Caco-2 (cell line): ENCODE measurements at places on chromosomes 7 and 10.

GRCh38 chr7:84112771-84113170 is 81.8 kb downstream of the SEMA3A start:
- no peak for DNase-seq

DNA sequence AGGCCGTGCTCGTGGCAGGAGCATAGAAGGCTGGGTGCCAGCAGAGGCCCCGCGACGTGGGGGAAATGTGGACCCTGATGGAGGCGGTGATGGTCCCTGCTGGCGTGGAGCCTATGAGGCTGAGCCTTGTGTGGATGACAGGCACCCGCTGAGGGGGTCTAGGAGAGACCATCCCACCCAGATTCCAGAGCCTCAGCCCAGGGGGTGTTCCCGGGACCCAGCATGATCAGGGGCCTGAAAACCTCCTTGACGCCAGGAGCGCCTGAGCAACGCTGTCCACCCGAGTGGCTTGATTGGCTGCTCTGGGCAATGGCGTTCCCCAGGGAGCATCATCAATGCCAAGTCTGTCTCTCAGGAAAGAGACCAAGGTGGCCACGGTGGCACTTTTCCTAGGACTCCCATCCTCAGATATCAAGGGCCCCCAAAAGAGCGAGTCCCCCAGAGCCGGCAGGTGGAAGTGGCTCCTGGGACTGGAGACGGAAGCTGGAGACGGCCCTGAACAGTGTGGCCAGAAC is 61.1 kb downstream of the PWWP2B start:
- no peak for DNase-seq

DNA sequence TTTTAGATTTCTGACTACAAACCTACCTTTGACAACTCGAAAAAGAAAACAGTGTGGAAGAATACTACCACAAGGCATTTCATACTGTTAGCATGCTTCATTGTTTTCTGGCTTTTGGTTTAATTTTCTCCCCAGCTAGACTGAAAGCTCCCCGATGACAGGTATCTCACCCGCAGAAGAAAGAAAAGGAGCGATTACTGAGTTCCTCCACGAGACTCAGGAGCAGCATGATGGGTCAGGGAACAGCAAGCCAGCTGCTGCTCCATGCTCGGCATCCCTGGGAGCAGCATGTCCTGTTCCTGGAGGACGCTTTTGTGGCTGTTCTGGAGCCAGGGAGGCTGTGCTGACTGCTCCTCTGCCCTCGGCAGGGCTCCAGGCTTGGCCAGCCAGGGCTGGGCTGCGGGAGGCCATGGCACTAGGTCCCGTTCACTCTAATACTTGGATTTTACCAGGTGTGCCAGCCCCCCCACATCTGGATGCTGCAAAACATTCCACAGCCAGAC is 133.4 kb downstream of the PRKAG2 start:
- DNase-seq, result no peak

- DNase-seq, result no peak
Measured at GRCh38 chr10:124150807-124151417, 57.5 kb upstream of the CHST15 start.

- no peak for DNase-seq
Measured at GRCh38 chr10:78584681-78585080, 484.1 kb upstream of the ZMIZ1 start.

DNA sequence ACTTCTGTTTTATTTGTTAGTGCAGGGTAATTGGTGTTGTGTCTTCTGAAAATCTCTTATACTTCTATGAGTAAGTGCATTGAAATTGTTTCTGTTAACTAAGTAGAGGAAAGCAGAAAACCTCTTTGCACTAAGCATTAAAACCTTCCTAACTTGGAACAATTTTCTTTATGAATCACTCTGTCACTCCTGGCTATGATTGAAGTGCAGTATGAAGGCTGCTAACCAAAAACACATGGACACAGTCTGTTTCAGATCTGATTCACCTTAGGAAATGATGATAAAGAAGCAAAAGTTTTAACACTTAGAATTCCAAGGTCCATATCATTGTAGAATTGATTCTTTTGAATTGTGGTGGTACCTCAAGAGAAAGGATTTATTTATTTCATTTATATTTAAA is 41.9 kb downstream of the MET start:
- DNase-seq, result no peak

DNA sequence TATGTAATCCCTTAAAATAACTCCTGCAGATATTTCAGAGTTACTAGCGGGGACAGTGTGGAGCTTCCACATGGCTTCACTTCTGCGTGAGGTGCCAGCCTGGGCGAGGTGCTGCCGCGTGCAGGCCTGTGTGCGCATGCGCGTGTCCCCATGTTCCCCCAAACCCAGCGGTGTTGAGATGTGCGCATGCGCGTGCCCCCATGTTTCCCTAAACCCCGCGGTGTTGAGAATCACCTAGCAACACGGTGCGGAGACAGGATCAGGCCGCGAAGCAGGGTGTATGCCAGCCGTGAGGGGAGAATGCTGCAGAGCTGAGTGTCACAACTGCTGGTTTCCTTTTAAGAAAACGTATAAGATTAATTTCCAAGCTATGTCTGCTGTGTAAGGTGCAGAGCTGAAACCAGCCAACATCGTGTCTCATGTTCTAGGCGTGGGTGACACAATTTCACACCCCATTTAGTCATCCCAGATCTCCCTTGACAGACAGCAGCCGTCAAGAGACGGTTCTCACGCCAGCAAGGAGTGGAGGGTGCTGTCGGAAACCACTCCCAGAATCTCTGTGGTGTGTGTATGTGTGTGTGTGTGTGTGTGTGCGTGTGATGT is 71.9 kb upstream of the ADARB2 start:
- DNase-seq, result no peak

DNA sequence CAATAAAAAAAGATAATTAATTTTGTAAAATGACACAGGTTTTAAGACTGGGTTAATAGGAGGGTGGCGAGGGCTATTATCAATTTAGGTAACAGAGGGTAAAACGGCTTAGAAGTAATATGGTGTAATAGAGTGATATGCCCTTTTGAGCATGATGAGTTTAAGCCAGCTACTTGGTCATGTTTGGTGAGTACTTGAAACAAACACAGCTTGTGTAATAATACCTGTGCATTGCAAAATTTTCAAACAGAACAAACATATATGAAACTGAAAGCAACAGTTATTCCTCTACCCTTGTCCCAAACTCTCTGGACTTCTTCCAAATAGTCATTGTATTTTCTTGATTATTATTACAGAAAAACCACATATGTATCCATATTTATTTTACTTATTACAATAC is 241.7 kb downstream of the MAGI2 start:
- DNase-seq, result no peak

DNA sequence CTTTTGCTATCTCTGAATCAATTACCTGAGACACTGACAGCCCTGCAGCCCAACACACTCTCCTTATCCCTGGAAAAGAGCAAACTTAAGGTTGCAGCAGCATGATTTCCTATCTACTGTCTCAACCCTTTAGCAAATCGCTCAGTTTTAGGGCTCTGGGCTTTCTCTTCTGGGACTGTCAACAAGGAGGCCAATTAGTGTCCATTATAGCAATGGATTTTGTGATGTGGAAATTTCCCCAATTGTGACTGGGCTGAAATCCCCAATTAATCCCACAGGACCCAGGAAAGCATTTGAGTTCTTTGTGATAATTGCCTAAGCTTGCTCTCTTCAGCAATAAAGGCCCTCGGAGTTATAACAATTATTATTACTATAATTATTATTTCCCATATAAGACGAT is 197.0 kb downstream of the ZNF438 start:
- DNase-seq, result no peak

GRCh38 chr7:120833546-120833945 is 24.4 kb downstream of the TSPAN12 start:
- DNase-seq, result no peak

DNA sequence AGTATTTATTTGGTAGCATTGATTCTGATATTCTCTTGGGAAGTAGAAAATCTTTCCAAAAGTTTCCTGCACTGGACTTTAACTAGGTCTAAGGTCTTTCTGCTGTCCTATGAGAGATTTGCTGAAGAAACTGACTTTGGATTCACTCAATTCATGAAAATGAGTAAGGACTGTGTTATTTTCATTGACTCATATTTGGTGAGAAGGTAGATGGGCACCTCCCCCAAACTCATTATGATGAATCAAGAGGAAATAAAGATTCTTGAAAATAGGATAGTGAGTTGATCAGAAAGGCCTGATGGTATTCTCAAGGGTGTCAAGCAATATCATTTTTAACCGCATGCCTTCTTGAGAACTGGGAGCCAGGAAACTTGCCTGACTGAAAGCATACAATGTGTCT is 110.3 kb downstream of the RNF133 start:
- no peak for DNase-seq

DNA sequence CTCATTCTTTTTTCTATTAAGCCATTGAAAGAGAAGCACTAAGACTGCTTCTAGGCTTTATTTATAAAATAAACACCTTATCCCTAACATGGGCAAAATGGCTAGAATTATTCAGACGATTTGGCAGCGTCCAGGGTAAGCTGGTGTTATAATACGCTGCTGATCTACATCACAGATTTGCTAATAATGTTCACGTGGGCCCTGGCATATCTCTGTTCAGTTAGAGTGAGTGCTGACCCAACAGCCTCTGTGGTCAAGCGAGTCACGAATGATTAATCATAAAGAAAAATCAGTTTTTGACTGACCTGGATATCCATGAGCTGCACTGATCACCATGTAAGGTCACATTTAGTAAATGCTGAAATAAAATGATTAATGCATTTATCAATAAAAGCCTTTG is 28.4 kb upstream of the CBLL1 start:
- DNase-seq, result no peak

DNA sequence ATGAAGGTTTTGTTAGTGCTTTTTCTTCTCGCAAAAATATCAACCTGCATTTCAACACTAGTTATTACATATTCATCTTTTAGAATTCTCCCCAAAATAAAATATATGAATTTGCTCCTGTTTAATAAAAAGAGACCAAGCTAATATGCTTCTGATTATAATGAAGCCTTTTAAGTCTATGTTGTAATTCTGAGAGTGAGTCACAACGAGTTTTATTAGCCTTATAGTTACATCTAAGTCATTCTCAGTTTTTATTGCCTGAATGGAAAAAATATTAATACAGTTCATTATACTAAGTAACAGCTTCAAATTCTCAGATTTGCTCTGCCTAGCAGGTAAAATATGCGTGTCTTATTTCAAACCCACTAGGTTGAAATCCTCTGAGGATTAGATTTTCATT is 152.4 kb upstream of the CELF2 start:
- DNase-seq, result no peak

DNA sequence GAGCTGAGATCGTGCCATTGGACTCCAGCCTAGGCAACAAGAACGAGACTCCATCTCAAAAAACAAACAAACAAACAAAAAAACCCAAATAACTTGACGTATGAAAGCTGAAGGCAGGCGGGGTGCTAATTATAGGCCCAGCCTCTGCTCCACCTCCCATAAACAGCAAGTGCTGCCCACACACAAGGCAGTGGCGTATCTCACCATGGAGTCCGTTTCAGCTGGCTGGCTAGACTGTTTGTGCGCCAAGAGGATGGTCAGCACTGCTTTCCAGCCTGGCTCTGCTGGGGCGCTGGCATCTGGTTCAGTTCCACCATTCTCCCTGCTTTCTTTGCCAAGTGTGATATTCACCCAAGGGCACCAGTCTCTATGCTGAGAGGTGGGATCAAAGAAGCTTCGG is 29.1 kb downstream of the ZC3HC1 start:
- no peak for DNase-seq

DNA sequence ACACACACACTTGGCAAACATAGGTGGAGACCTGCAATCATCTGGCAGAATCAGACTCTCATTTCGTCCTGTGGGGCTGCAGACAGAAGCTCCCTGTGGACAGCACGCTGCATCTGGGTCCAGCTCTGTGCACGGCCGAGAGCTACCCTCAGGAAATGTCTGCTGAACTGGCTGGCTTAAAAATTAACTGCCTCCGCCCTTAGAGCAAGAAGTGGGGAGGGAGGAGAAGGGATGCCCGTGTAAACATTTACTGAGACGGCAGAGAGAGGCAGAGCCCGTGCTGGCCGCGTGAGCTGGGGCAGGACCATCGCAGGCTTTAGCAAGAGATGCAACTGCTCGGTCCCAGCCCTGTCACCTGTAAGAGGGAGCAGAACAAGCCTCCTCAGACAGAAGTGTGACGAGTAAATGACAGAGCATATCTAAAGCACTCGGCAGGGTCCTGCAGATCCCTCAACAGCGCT is 81.8 kb downstream of the TNS3 start:
- DNase-seq, result no peak

GRCh38 chr7:98686466-98687080 is 69.5 kb downstream of the NPTX2 start:
- DNase-seq, result no peak

DNA sequence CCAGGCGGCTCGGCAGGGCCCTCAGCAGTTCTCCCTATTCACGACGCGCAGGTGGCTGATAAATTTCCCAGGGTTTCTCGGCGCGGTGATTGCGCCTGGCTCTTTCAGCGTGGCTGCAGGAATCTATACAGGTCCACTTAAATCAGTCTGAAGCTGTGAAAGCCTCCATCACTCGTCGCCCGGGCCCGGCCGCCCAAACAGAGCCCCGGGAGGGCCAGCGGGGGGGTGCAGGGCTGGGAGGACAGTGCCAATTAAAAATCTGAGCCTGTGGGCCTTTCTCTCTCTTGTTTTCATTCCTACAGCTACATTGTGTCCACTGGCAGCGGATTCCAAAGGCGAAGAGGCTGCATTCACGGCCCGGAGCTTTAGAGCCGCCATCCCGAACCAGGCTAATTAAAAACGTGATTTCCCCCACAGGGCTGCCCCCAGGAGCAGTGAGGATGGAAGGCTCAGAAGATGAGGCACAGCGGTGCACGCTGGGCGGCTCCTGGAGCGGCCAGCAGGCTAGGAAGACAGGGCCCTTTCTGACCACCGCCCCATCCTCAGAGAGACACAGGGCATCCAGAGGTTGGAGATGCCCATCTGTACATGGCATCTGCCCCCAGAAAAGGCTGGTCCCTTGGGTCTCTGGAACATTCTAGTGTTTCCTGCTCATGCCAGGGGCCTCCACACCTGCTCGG is 100.7 kb downstream of the FAM53B start:
- DNase-seq, result no peak

GRCh38 chr7:141209454-141209853 is 135.6 kb downstream of the TMEM178B start:
- DNase-seq, result no peak

DNA sequence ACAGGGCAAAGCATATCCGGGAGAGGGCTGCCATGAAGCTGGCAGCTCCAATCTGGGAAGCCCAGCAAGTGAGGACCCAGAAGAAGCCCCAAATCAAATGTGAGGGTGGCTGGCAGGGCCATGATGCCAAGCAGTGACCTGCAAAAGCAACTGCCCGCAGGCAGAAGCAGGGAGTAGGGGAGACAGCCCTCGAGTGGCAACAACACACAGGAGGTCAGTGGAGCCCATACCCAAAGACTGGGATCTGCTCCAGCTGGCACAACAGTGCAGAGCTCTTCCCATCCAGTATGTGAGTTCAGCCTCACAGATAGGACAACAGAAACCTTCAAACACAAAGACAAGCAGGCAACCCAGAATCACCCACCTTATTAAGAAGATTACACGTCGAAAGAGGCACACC is 45.0 kb downstream of the GRID1 start:
- DNase-seq, result no peak
